ENCODE measurements at places on chromosomes 4 and X.
A peak's percentile ranks its signal among the peaks of the same experiment; 100 is the strongest.

- DNase-seq = no peak
Observed at GRCh38 chr4:52263607-52264006, 212.5 kb downstream of the SPATA18 start.

- DNase-seq = no peak
Observed at GRCh38 chr4:52143815-52144214, 92.7 kb downstream of the SPATA18 start.

DNA sequence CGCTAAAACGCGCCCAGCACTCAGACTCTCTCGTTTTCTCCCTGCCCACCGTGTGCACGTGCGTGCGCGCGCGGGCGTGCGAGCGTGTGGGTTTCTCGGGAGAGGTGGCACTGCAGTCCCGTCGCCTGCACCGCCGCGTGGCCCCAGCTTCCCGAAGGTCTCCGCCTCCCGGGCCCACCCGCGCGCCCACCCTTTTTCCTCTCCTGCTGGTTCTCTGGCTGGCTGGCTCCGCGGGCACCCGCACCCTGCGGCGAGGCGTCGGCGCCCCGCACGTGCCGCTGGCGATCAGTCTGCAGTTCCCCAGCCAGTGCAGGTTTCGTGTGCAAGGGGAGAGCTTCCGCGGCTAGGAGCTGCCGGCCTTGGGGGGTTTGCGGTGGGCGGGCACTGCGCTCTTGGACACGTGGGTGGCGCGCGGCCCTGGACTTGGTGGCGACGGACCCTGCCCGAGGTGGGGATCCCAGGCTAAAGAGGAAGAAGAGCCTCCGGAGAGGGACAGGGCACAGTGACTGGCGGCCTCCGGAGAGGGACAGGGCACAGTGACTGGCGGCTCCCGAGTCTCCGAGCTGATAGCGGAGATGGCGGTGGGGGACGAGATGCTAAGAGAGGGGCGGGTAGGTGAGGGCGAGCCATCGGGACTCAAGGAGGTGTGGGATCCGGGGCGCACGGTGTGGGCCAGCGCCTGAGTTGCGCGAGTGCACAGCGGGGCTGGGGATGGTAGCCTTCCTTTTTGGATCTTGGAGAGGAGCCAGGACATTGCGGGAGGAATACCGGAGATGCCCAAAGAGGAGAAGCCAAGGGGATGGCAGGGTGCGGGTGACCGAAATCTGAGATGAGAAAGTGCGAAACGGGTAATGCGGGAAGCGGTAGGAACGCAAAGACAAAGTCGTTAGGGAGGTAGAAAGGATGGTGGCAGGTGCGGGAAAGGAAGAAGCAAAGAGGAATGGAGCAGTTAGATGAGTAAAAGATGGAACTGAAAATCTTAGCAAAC lies at the start of gene FAM184B:
TSS of gene FAM184B (minus strand) at position 322 of the 988 bp plus-strand sequence. CDS start 322 bp downstream, outside the sequence.
- DNase-seq = no peak

- peak; percentile 34 for DNase-seq
Observed at GRCh38 chr4:17324386-17324830, 187.5 kb downstream of the QDPR start.

DNA sequence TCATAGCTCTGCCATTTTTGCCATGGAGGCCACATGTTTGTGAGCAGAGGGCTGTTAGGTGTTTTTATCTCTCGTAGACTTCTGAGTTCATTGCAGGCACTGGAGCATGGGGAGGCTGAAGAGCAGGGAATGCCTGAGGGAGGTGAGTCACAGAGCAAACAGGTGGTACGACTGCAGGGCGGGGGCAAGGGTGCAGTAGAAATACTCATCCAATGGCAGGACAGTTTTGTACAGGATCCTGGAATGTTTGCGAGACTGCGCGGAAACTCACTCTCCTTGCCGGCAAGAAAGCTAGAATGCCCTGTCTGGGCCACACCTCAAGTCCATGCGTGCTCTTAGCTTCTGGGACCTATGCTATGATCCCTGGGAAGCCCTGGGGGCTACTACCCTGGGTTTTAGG lies 20.0 kb upstream of the VCX2 start:
- no peak for DNase-seq
